BJ (cell line): ENCODE measurements at places on chromosomes 2 and 18.

DNA sequence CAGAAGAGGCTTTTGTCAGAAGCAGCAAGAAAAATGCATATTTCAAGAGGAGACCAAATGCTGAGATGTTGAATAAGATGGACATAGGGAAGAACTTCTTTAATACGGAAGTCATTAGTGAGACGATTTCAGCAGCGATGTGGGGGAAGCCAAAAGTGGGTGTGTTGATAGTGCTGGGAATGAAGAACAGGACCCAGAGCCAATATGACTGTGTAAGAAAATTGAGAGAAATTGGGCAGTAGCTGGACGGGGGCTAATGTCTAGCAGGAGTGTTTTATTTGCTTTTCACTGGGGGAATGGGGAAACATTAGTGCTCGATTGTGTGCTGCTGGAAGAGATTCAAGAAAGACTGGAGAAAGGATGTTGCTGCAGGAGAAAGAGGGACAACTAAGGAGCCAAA, 788.7 kb upstream of the KLHL29 start:
- DNase-seq = no peak

- no peak for DNase-seq
These were observed 646.1 kb upstream of the ACVR2A start for GRCh38 chr2:147198651-147199171.

- DNase-seq = no peak
These were observed 1613.3 kb upstream of the PIK3C3 start for GRCh38 chr18:40341701-40342100.

DNA sequence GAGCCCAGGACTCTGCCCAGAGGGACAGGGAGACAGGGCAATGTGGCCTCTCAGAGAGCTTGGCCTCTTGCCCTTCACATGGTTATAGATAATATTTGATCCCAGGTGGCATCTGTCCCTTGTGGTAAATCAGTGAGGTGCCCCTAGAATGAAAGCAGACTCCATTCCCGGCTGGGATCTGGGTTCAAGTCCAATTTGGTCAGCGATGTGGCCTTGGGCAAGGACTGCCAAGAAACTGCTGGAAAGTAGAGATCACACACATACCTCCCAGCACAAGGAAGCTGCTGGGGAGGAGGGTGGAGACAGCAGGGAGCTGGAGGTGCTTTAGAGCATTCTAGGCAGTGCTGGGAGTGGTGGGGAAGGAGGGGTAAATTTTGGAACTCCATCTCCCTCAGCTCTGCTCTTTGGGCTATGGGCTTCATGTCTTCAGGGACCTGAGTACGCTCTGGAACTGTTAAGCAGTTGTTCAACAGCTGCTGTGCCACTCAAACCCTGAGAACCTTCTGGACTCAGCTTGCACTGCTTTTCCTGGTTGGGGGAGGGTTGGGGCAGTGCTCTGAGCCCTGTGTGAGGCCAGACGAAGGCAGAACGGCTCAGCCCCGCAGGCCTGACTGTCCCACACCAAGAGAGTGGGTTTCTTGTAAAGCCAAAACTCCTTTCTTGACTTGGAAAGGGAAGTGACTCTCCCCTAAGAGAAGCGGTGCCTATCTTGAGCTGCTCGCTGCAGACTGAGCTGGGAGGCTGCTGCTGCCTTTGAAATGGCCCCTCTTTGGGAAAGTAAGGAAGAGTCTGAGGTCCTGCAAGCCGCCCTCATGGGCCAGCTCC, 23.0 kb downstream of the INPP5D start:
- DNase-seq = no peak

DNA sequence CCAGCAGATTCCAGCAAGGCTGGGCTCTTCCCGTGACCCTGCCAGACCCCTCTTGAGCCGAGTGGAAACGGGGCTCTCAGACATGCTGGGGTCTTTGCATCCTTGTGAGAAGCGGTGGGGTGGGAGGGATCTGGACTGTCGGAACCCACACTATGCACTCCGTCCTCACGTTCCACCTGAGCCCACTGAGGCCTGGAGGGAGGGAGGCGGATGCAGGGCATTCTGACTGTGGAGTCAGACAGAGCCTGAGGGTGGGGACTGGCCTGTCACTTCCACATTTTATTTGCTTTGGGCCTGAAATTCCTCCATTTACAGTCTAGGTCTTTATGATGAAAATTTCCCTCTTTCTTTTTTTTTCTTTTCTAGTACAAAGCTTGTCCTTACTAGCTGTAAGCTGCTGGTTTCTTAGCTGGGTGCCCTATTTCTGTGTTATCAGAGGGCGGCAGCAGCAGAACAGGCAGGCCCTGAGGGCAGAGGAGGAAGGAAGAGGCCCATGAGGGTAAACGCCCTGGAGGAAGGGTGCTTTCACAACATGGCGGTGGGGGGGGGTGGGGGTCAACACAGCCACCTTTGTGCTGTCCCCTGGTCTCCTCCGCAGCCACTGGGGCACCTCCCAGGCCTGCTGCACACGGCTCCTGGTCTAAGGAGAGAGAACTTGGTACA, 373.5 kb upstream of the MYT1L start:
- DNase-seq = no peak

DNA sequence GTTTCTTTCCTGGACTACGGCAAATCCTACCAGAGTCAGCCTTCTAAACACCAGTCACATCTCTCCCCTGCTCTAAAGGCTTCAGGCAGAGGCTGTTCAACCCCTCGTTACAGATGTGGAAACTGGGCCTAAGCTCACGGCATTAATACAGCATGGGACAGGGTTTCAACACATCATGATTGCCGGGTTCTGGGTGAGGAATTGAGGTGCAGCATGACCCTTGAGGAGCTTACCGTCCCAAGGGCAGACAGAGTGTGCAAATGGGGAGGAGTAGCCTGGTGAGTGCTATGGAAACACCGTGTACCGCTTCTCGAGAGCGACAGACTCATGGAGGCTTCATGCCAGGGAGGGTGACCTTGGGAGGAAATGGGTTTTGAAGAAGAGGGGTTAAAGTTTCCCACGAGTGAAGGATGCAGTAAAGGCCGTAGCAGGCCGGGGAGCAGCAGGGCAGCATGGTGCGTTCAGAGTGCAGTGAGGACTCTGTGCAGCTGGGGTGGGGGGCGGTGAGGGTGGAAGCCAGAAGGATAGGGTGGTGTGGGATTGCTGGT, 51.1 kb downstream of the TGOLN2 start:
- DNase-seq = no peak

- DNase-seq = peak; percentile 19
These were observed 32.6 kb upstream of the SPAG16 start for GRCh38 chr2:213251618-213252017.

GRCh38 chr2:138699421-138699820, 80.8 kb downstream of the NXPH2 start:
- DNase-seq = no peak

- DNase-seq = no peak
These were observed 175.6 kb upstream of the SKOR2 start for GRCh38 chr18:47427072-47427471.

- DNase-seq = no peak
These were observed 121.8 kb downstream of the MEMO1 start for GRCh38 chr2:31889044-31889443.

DNA sequence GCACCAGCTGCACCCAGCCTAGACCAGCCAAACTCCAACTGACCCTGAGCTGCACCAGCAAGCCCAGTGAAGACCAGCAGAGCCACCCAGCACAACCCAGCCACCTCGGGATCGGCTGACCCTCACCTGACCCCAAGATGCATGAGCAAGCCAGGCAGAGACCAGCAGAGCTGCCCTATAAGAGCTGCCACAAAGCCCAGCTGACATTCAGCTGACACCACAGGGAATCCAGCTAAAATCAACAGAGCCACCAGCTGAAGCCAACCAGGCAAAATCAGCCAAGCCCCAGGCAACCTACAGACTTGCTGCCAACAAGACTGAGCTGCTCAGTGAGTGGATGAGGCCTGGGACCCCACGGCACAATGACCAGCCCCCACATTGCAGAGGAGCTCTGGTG, 54.6 kb downstream of the CYP27C1 start:
- no peak for DNase-seq

DNA sequence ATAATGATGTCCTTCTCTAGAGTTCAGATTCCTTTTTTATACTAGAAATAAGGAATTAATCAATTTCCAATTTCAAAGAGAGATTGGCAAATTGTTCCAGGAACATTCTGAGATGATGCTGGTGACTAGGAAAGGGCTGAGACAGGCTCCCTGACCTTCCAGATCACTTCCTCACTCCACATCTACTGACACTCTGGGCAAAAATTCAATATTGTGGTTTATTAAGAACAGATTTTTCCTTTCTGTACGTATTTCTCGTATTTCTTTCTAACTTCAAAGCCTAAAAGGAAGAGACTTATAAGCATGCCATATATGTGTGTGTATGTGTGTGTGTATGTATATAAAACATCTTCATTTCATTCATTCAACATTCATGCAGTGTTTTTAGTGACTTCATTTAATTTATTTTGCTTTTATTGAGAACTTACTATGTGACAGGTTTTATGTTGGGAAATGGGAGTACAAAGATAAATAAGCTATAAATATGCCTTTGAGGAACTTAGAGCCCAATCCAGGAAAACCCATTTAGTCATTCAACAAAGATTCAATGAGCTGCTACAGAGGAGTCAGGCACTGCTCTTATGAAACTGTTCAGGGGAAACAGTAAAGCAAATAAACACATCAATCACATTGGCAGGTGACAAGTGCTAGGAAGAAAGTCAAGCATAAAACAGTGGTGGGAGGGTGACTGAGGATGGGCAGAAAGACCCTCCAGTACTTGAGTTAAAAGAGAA, 137.9 kb downstream of the RDH14 start:
- no peak for DNase-seq

- no peak for DNase-seq
These were observed 500.6 kb upstream of the MYT1L start for GRCh38 chr2:2831633-2832032.

DNA sequence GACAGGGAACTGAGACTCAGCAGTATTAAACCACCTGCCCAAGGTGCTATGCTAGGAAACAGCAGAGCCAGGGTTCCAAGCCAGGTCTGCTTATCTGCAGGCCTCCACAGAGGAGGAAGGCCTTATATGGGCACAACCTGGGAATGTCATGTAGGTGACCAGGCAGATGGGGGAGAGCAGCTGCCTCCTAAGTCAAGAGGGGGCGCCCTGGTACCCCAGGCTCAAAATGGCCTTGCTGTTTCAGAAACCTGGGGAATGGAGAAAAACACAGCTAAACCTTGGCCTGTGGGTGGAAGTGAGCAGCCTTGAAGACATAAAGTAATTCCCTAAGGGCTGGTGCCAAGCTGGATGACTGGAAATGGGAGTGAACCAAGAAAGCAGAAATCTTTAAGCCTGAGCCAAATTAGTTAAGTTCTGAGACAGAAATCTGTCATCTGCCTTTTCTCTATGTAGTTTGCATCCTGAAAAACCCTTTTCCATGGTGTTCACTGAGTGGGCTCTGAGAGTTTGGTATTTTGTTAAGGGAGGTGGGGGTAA, 79.1 kb downstream of the MAPK4 start:
- DNase-seq = no peak

GRCh38 chr2:80363330-80363729, 58.8 kb upstream of the LRRTM1 start:
- DNase-seq = no peak

DNA sequence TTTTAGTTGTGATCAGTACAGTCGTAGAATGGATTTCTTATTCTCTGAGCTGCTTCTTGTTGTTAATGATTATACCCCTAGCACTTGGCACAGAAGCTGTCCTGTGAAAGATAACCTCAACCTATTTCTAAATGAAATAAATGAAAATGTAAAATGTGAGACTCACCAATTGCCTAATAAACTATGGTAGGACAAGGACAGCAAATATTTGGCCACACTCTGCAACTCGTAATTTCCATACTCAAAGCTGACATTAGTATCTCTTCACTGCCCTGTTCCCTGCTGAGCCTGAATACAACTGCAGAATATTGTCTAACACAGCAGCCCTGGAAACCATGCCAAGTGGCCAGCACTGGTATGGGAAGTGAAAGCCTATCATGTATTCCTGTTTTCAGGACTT, 34.5 kb downstream of the TMEM182 start:
- no peak for DNase-seq

- DNase-seq = no peak
These were observed 72.7 kb downstream of the GREB1L start for GRCh38 chr18:21314724-21315123.

DNA sequence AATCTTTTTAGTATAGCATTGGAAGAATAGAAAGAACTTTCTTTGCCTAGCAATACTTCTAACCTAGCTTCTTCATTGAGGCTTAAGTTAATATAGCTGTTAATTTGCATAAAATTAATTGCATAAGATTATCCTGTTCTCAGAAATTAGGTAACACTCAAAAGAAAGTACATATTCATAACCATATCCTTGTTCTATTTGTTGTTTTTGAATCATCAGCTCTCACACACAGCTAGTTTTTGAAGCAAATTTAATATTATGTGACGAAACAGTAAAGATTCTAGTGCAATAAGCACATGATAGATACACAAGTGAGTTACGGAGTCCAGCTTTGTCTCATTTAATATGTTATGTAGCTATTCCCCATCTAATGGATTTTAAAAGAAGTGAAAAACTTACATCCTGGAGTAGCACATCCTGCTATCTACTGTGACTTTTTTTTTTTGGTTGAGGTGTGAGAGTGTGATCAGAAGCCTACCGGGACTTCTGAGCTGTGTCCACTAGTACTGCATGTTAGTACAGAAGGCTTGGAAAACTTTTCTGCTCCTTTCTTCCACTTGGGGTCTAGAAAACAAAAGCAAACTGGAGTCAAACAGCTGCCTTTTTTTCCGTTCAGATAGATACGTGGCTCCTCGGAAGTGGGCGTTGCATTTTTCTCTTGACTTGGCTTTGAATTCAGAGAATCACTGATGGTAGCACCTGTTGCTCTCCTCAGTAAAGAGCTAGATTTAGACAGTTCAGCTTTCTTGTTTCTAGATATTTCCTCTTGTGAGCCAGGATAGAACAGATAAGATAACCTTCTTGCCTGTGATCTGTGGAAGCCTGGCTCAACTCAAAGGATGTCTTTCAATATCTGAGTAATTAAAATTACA, 27.2 kb downstream of the KDM3A start:
- no peak for DNase-seq

DNA sequence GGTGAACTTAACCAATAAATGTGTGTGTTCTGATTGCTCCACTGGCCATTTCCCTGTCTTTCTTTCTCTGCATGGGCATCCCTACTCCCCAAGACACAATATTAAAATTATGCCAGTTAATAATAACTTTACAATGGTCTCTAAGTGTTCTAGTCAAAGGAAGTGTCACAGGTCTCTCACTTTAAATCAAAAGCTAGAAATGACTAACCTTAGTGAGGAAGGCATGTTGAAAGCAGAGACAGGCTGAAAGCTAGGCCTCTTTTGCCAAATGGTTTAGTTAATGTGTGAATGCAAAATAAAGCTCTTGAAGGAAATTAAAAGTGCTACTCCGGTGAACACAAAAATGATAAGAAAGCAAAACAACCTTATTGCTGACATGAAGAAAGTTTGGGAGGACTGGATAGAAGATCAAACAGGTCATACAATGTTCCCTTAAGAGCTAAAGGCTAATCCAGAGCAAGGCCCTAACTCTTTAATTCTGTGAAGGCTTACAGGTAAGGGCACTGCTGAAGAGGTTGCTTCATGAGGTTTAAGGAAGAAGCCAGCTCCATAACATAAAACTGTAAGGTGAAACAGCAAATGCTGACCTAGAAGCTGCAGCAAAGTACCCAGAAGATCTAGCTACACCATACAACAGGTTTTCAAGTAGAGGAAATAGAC, 44.0 kb upstream of the ARHGAP15 start:
- no peak for DNase-seq

- DNase-seq = no peak
These were observed 225.3 kb upstream of the THUMPD2 start for GRCh38 chr2:40004336-40004735.

- DNase-seq = peak; percentile 54
These were observed 100.1 kb downstream of the ZNF516 start for GRCh38 chr18:76394780-76395476.
